ENCODE measurements at places on chromosomes 16 and 17.

DNA sequence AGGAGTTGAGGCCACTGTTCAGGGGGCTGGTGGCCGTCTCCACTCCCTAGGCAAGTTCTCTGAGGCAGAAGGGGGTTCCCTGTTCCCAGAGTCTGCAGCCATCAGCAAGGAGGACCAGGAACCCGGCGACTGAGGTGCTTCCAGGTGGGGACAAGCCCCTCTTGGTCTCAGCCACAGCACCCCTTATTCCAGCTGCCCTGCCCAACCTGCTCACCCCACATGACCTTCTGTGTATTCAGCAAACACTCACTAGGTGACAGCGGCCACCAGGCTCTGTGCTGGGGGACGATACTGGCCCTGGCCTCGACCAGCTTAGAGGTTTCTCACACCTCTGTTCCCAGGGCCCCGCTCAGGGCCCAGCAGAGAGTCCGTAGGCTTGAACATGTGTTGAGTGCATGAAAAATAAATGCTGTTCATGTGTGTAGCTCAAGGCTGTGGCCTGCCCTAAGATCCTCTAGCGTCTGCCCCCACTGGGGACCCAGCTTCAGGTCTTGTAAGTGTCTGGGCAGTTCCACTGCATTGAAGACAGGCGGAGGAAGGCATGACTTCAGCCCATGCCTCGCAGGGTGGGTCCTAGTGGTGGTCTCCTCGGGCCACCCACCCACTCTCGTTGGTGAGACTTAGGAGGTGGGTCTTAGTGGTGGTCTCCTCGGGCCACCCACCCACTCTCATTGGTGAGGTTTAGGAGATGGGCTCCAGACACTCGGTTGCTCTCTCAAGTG is 44.2 kb downstream of the NT5M start:
- DNase-seq, result peak; percentile 46

GRCh38 chr16:46826631-46827030 is 4.3 kb downstream of the C16orf87 start:
- DNase-seq, result no peak

DNA sequence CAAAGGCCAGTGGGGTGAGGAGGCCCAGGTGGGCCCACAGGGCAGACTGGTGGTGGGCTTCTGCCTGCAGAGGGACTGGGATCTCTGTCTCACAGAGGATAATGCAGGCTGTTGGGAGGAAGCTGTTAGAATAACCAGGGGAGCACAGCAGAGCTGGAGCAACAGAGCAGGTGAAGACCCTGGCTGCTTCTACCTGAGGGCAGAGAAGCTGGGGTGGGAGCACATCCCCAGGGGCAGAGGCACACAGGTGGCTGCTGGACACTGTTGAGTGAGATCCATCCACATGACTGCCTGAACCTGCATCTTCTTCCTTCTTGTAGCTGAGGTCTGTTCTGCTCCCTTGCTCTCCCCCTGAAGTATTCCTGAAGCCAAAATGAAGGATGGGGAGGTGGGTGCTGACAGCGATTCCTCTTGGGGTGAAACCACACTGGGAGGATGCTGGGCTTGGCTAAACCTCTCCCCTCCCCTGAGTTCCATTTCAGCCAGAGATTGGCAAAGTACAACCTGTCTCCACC is 1725.0 kb downstream of the TP53TG3F start:
- no peak for DNase-seq

- no peak for DNase-seq
These were observed 24.0 kb downstream of the USP31 start for GRCh38 chr16:23125277-23125676.

DNA sequence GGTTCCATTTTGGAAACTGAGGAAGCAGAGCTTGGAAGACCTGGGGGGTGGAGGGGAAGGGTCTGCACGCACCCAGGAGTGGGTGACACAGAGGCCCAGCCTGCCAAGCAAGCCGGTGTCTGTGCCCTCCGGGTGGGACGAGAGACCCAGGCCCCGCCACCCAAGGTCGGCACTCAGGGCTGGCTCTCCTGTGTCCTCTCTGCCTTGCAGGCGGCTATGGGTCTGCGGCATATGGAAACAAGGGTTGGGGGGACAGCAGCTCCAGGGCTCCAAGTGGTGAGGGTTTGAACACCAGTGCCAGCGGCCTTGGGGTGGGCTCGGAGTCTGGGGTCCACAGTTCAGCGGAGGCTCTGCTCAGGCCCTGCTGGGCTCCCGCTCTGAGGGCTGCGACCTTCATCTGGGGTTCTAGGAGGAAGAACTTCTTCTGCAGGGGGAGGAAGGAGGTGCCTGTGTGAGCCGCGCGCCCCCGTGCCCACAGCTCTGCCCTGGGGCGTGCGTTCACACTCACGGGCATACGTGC is 4.6 kb upstream of the CD7 start:
- DNase-seq, result no peak

DNA sequence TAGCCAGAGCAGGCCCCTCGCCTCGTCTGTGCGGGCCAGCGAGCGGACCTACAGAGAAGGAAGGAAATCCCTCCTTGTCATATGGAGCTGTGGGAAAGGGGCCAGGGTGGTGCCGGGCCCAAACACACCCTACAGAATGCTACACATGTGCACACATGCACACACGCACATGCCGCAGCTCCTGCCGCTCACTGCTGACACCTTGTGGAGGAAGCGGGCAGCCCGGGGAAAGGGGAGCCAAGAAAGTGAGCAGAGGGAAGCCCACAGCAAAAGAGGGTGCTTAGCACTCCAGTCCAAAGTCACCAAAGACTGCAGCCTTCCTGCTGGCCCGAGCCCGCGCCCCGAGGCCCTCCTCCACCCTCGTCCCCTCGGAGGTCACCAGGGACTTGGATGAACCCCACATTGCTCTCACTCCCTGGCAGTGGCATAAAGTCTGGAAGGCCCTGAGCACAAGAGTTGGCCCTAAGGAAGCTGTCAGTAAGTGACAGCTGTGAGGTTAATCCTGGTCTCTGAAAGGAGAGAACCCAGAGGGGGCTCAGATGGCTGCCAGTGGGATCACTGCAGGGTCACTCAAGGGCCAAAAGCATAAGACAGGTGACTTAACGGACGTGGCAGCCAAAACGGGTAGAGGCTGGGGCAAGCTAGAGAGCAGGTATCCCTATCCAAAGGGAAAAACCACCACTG is 68.2 kb downstream of the MYO18A start:
- DNase-seq, result peak; percentile 91

GRCh38 chr16:16166949-16167348 is 56.3 kb downstream of the ABCC6 start:
- no peak for DNase-seq

GRCh38 chr16:554640-555365 is 5.4 kb upstream of the PRR35 start:
- no peak for DNase-seq

GRCh38 chr16:23509782-23510163 is 521 bp downstream of the GGA2 start:
- peak; percentile 65 for DNase-seq

DNA sequence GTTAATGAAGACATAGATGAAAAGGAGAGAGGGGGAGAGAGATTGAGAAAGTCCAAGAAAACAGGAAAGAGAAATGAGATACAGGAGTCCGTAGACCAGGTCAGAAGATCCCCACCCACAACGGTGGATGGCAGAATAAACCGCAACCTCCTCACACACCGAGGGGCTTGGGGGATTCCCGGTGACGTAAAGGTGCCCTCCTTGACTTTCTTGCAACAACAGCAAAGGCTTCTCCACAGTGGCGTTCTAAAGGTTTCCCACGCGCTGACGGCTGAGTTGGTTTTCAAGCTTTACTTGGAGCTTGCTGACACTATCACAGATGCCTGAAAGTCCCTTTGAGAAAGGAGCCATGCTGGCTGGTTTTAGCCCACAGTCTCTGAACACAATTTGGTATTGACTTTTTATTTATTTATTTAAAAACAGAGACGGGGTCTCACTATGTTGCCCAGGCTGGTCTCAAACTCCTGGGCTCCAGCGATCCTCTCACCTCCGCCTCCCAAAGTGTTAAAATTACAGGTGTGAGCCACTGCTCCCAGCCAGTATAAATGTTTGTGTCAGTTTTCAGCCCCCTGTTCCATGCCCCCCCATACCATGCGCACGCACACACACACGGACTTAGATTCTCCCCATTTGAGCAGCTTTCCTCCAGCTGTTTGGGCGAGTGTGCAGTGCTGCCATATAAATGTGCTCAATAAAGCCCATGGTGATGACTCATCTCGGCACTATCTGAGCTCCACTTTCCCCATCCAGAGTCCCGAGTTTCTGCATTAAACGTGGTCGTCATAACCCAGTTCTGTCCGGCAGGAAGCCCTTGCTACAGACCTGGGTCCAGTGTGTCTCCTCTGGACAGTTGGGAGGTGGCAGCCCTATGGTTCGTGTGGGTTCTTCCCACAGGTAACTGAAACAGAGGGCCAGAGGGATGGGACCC is 33.0 kb upstream of the SEC14L1 start:
- peak; percentile 85 for DNase-seq

DNA sequence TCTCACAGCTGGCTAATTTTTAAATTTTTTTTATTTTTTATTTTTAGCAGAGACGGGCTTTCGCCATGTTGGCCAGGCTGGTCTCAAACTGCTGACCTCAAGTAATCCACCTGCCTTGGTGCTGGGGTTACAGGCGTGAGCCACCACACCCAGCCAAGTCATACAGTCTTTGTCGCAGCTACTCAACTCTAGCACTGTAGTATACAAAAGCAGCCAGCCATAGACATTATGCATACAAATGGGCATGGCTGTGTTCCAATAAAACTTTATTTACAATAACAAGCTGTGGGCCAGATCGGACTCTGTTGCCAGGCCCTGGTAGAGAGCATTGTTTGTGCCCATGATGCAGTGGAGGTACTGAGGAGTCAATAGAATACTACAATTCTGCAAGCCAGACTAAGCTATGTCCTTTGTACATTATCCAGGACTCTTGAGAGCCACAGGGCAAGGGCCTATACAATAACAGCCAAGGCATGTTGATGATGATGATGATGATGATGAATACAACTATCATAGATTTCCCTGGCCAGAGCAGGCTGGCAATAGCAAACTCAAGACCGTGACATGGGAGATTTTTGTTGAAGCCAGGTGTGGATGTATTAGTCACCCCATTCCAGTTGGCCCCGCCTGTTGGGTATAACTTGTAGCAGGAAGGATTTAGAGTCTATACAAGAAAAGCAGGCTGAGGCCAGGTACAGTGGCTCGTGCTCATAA is 101.8 kb downstream of the MYH11 start:
- no peak for DNase-seq

DNA sequence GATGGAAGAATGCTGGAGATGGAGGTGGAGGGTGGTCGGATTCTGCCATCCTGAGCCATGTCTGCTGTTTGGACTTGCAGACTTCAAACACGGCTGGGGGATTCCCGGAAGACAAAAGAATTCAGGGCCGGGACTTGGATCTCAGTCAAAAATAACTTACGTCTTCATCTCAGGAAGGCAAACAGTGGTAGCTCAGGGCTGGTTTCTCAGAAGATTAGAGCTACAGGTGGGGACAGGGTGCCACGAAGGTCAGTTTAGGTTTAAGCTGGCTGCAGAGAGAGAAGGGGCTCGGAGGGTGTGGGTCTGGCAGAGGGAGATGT is 4.3 kb upstream of the RHBDL3 start:
- no peak for DNase-seq

DNA sequence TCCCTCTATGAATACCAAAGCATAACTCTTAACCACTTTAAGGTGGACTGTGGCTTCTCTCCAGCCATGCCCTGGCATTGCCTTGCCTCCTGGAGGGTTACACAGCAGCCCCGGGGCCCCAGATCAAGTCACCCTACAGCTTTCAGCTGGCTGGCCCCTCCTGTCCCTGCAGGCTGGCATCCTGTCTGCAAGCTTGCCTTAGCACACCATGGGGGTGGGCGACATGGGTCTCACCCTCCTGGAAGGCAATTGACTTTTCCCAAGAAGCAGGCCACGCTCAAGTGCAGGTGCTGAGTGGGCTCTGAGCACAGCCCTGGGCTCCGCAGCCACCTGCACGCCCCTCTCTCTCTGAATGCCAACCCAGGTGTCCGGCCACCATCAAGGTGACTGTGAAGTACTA is 25.8 kb upstream of the AKTIP start:
- no peak for DNase-seq

DNA sequence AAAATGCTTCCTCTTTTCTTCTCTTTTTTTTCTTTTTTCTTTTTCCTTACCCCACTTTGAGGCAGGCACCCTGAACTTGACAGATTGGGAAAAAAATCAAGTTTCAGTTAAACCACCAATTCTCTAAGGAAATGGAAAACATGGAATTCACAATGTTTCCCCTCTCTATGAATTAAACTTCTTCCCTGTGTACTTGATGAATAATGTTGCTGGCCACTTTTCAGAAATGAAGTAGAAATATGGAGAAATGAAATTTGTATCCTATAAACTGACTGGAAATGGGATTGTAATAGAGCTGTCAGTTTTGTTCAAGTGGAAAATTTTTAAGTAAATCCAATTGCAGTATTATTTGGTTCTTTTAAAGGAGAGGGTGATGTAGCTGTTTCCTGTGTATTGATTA is 129.8 kb downstream of the CLEC16A start:
- DNase-seq, result no peak
